Fibroblast of the conjunctiva (primary cell): ENCODE measurements at places on chromosomes 11 and 22.

DNA sequence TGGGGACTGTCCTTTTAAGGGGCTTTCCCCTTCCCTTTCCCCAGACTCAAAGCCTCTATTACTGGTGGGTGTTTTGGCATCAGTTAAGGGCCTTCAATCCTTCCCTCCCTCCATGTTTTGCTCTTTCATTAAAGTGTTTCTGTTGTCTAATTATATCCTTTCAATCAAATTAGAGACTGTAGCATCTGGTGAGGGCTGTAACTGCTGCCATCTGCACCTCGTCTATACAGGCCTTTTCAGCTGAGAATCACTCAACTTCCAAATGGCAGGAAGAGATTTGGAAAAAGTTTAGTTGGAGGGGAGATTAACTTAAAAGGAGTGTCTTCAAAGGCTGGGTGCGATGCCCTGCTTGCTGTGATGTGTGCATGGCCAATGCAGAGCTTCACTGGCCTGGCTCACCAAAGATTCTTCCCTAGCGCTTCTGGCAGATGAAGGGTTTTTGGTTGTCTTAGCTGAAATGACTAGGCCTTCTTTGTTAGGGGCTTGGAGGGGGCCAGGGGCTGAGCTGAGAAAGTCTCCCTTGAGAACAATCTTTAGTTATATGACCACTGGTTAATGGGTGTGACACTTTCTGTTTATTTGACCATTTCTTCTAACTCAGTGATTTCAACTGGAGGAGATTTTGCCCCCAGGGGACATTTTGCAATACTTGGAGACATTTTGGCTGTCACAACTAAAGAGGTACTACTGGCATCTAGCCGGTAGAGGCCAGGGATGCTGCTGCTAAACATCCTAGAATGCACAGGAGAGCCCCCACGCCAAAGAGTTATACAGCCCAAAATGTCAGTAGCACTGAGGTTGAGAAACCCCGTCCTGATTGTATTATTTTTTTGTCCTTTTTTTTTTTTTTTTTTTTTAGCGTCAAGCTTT lies 7.5 kb downstream of the KREMEN1 start:
- no peak for DNase-seq

GRCh38 chr11:71987521-71987920 lies 11.2 kb upstream of the IL18BP start:
- no peak for DNase-seq

DNA sequence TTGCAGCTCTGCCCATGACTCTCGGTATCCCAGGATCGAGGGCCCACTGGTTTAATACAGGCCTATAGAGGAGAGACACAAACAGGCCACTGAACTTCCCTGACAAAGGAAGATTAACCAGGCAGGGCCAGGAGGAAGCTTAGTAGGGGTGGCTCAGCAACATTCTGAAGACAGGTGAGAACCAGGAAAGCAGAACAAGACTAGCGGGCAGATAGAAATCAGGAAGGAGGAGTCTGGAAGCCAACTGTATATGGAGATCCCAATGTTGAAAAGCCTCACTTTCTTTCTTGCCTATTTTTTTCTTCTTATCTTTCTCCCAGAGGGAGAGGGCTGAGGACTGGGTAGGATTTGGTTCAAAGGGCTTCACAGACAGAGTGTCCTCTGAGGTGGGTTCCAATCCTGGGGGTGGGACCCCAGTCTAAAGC lies 5.4 kb downstream of the PI4KA start:
- DNase-seq: no peak

DNA sequence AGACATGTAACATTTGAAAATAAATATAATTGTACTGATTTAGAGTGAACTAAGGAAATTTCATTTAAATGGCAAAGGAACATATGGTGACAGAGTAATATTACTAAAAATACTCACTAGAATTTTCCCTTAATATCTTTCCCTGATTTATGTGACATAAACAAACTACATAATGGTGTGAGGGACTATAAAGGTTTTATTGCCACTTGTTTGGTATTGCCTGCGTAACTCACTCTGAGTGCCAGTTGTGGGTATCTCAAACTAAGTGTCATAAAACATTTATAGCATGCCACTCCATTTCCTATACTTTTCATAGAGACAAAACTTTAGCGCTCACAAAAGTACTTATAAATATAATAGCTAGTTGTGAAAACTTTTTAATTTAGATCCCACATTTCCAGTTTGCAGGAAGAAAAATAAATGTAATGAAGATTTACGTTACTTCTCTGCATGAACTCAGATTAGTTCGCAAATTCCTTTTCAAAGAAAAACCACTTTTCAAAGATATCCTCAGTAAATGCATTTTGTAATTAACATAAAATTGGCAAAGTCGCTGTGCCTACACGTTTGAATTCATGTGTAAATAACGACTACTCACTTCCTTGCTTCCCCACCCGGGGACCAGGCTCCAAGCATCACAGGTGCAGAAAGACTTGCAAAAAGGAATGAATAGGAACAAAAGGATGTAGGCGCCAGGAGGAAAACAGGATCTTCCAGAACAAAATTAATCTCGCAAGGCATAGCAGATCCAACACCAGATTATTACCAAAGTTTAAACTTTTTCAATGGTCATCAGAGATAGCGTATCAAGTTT lies 1.6 kb upstream of the QSER1 start:
- no peak for DNase-seq

GRCh38 chr22:17106161-17106784 lies 14.9 kb downstream of the TMEM121B start:
- DNase-seq: no peak

- DNase-seq: no peak
Measured at GRCh38 chr22:40348025-40348658, 1.8 kb downstream of the ADSL start.

DNA sequence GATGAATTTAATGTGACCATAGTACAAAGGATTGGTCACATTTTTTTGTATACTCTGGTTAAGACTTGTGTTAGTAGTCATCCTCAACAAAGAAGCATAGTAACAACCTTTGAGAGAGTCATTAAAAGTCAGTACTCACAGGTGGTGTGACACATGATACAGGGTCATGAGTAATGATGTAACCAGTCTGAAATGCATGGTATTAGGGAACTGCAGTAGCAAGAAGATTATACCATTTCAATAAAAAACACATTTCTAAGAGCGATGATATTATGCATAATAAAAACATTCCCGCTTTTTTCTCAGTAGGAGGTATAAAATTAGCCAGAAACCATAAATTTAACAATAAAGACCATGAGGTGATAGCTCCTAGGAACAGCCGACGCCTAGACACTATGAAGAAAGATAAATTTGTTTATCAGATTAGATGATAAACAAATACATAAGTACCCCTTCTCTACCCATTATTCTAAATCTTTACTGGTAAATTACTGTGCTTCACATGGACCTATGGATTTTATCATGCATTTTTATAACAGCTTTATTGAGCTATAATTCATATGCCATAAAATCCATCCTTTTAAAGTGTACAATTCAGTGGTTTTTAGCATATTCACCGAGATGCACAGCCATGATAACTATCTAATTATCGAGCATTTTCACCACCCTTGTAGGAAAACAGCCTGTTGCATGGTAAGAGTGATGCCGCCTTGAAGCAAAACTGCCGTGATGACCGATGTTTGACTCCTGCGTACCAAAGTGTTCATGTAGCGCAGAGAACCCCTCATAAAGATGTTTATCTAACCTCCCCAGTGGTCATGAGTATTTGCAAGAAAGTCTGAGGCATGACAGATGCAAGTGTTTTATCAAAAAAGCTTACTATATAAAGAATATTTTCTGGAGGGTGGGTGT lies 41.8 kb downstream of the TMPRSS5 start:
- no peak for DNase-seq

- DNase-seq: no peak
Measured at GRCh38 chr11:14617241-14618027, 26.2 kb upstream of the PDE3B start.

DNA sequence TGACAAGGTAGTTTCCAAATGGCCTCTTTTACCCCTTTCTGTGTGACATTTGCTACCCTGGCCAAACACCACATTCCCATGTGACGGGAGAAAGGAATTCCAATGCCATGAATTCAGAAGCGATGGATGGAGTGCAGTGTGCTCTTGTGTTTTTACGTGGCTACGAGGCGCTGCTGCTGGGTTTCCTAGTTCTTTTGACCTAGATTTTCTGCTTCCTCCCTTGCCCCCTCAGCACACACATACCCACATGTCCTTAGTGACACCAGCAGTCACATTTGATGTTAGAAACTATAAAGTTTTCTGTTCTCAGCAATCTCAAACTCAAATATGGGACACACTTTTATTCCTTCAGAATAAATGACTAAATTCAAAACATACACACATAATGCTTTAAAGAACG lies 7.8 kb upstream of the TMA7B start:
- no peak for DNase-seq

DNA sequence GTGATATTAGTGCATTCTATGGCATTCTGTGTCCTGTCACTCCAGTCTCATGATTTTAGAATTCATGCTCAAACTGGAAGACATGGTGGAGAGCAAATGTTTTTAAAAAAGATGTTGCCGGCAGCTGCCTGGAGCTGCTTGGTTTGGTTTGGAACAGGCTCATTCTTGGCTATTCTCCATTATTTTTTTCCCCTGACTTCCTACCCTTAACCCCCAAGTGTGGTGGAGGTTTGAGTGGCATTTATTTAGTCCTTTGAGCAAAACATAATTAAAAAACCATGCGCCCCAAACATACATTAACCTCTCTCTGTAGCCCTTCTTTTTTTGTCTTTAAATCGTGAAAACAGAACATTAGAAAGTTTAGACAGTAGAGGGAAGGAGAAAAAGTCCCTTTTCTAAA lies 94.7 kb downstream of the LDLRAD3 start:
- no peak for DNase-seq

DNA sequence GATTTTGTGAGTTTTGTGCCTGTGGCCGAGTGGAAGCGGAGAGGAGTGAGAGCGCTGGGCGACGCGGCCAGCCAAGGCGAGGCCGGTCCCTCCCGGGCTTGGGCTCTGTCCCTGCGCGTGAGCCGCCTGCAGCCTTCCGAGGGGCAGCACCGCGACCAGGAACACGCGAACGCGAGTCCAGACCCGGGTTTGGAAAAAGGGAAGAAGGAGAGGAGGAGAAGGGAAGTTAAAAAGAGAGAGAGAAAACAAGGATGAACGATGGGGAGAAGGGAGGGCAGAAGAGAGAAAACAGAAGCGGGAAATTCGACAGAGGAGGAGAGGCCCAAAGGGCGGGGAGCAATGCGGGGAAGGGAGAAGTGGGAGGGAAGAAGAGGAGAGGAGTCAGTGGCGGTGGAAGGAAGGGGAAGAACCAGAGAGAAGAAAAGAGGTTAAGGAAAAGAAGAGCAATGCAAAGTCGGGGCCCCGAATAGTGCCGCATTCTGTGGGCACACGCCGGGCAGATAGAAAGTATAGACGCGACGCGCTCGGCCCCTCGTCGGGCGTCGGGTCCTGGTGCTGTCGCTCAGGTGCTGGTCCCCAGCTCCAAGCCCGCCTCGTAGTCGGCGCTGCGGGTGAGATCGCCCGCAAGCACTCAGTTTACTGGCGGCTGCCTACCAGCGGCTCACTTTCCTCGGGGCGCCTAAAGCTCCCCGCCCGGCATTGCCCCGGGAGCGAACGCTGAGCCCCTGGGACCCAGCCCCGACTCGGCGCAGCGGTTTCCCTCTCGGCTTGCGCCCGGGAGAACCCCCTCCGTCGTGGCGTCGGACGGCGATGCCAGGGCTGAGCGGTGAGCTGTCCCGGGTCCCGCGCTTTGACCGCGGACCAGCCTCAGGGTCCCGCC lies 2.8 kb upstream of the BARX2 start:
- no peak for DNase-seq

DNA sequence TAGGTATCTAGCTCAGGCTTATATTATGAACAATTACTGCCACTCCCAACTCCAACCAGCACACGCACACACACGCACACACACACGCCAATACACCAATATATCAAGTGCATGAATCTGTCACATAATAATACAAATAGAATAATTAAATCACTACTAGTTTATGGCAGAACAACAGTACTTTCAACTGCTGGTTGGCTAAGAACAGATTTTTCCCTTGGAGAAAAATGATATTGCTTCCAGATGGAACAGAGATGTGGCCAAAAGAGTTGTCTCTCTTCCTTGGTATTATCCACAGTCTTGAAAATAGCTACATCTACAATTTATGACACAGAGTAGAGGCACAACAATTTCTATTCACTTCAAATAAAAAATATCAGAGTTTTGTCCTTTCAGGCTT lies 538.3 kb upstream of the FAT3 start:
- no peak for DNase-seq

DNA sequence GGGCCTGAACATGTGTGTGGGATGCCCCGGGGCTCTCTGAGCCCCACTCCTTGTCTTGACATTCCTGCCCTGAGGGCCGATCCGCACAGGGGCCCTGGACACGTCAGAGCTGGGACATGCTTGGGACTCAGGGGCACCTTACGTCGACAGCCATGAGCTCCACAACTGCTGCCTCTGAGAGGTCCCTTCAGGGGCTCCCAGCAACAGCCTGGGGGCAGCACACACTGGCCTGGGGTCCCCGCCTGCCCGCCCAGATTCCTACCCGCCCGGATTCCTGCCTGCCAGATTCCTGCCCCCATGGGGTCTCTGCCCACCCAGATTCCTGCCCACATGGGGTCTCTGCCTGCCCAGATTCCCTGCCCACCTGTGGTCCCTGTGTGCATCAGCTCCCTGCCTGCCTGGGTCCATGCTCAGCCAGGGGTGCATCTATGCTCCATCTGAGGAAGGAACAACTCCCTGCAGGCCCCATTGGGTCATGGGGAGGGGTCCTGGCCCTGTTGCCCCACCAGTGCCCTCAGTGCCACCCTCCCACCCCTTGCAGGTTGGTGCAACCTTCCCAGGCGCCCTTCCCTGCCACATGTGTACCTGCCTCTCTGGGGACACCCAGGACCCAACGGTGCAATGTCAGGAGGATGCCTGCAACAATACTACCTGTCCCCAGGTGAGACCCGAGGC lies 35.7 kb downstream of the MUC5B start:
- DNase-seq: no peak

DNA sequence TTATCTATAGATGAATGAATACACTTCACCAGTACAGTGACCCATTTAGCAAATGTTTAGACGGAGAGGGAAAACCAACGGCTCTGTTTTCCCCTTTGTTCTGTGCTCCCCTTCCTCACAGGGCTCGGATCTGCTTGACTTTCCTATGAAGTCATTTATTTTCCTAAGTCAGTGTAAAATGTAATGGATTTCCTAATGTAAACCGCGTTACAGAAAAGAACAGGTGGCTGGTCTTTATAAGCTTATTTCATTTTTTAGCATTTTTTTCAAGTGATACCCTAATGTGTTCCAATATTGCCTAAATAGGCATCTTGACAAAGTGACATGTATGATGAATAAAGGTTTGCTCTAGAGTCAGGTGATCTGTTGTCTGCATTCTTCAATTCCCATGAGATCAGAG lies 207.5 kb downstream of the PGR start:
- no peak for DNase-seq
